ENCODE measurements at places on chromosomes 6 and 20.

DNA sequence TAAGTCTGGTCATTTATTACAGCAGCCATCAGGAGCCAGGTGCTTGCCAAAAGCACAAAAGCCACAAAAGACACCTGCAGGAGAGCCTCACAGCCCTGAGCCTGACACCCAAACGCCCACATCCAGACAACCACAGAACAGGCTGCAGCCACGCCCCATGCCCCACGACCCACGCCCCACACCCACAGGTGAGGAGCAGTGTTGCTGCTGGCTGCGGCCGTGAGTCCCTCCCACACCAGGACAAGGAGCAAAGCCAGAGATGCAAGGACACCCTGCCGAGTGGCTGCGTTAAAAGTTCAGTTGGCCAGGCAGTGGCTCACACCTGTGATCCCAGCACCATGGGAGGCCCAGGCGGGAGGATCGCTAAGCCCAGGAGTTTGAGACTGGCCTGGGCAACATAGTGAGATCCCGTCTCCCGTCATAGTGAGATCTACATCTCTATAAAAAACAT is 43.0 kb downstream of the SLC2A4RG start:
- no peak for DNase-seq

DNA sequence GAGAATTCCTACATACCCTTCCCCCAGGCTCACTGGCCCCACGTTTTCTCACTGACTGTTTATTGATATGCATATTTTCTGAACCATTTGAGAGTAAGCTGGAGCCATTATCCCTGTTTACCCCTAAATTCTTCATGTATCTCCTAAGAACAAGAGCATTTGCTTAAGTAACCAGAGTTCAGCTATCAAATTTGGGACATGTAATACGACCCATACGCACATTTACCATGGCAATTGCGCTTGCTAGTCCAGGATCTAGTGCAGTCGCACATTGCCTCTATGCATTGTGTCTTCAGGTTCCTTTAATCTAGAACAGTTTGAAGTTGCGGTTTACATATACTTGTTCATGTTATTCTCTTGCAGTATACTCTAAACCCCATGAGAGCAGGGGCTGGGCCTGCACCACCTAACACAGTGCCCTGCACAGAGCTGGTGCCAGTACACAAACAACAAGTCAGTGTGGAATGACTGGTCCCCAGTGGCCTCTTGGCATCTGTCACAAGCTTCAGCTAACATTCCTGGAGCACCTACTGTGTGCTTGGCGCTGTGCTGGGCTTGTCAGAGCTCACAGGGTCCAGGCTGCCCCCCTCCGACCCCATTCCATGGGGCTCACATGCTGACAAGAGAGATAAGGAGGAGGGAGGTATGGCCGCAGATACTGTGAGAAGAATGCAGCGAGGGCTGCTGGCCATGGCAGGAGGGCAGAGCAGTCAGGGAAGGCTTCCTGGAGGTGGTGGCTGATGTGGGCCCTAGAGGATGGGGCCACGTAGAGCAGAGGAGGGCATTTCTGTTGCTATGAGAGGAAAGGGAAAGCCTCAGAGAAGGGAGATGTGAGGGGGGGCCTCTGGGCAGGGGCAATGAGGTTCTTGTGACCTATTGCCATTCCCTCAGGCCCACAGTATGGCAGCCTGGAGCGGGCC is 28.1 kb downstream of the SPDEF start:
- no peak for DNase-seq

DNA sequence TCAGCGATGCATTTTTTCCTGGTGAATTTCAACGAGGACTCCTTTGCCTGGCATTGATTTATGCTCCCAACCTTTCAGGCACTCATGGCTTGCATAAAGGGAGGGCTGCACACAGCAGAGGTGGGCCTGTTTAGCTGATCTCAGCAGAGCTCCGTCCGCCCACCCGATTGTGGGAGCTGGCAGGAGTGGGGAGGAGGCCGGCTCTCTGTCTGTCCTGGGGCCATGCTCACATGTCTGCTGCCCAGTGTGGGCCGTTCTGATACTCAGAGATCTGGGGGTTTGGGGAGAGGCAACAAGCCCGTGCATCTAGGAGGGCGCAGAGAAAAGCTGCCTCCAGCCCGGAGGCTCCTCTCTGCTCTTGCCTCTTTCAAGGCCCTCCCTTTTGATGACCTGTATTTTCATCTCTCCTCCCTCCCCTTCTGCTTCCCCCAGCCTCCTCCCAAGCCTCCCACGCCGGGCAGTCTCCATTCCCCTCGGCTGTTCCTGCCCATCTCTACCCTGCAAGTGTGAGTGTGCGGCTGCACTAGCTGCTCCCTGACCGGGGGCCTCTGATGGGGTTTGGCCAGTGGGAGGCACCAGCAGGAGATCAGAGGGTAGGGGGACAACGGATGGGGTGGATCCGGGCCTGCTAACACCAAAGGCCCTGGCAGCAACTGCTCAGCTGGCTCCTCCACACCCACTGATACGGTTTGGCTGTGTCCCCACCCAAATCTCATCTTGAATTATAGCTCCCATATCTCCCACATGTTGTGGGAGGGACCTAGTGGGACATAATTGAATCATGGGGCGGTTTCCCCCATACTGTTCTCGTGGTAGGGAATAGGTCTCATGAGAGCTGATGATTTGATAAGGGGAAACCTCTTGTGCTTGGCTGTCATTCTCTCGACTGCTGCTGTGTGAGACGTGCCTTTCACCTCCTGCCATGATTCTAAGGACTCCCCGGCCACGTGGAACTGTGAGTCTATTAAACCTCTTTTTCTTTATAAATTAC is 39.6 kb upstream of the MLN start:
- DNase-seq, result no peak

DNA sequence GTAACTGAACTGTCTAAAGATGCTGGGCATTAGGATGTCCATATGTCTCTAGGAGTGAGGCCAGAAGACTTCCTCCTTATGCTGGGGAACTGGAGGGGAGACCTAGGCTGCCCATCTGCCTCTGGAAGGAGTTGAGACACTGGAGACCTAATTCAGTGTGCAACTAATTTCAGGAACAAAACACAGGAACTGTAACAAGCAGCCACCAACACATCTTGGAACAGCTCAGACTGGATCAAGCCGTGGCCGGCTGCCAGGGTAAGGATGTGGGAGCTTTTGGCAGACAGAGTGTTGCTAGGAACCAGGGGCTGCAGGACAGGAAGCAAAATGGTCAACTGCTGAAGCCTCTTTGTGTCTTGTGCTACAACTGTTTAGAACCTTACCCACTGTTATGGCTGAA is 16.4 kb upstream of the MAS1 start:
- DNase-seq, result peak; percentile 43

- no peak for DNase-seq
Observed at GRCh38 chr6:79305020-79305419, 70.5 kb upstream of the HMGN3 start.

- no peak for DNase-seq
Observed at GRCh38 chr6:115443825-115444478, 616.7 kb downstream of the FRK start.

DNA sequence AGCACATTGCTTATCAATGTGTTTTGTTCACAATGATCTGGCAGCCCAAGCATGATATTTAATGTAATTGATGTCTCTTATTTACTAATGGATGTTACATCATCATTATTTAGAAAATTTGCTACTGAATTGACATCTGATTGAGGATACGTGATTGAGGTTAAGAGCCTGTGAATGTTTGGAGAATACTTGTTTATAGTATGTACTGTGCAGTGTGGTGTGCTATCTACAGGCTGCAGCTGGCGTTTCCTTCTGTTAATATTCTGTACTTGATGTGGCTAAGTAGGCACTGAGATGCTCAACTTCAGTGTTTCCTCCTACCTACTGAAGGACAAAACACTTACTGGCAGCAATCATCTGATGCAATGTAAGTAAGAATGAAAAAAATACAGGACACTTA is 709.6 kb upstream of the FLRT3 start:
- no peak for DNase-seq

DNA sequence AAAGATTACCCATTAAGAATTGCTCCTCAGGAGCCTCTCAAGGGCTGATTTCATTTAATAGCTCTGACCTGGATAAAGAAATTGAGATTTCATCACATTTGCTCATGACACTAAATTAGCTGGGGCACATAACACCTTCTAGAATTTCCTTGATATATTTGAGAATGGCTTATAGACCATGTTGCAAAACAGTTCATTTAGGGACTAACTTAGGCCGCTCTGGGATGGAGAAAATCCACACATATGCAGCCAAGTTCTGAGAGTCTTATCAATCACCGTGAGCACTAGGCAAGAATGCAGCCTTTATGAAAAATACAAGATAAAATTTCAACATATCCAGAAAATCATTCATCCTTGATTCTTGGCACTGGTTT is 91.0 kb upstream of the MCHR2 start:
- DNase-seq, result no peak

DNA sequence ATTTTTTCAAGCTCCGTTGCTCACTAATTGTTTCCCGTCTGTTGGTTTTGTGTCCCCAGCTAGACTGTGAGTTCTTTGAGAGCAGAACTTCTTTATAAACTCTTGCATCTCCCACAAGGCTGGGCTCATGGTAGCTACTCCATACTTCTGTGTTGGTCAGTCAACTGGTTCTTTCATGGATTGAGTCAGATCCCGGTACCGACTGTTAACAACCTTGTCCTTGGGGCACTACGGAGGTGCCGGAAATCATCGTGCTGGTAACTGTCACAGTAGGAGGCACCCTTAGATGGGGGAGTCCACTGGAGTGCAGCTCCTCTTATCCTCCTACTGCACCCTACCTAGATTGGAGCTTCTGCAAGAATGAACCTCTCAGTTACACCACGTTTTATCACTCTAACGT is 8.6 kb upstream of the STX16 start:
- DNase-seq, result no peak

GRCh38 chr6:56223995-56224394 is 23.4 kb downstream of the COL21A1 start:
- DNase-seq, result no peak

- DNase-seq, result no peak
Observed at GRCh38 chr20:2760297-2760951, 40.0 kb downstream of the CPXM1 start.

- no peak for DNase-seq
Observed at GRCh38 chr6:85996034-85996375, 353.3 kb upstream of the SYNCRIP start.

DNA sequence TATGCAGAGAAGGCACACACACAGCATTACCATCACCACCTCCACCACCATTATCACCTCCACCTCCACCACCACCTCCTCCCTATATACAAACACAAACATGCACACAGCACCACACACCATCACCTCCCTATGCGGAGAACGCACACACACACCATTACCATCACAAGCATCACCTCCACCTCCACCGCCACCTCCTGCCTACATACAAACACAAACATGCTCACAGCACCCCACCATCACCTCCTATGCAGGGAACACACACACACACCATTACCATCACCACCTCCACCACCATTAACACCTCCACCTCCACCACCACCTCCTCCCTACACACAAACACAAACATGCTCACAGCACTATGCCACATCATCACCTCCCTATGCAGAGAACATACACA is 236.5 kb upstream of the AFDN start:
- no peak for DNase-seq

DNA sequence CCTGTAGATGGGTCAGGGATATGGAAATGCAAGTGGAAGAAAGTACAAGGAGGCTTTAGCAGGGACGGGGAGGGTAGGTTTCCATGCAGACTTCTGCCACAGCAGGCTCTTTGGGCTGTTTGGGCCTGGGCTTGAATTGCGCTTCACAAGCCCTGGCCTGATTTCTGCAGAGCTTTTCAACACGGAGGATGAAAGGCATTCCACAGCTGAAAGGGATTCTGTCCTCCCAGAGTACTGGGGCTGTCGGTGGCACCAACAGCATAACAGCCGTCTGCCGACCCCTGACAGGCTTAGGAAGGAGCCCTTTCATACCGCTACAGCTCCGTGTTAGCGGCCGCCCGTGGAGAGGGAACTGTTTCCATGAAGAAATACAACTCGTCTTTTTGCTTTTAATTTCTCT is 22.9 kb upstream of the TBC1D7 start:
- no peak for DNase-seq

DNA sequence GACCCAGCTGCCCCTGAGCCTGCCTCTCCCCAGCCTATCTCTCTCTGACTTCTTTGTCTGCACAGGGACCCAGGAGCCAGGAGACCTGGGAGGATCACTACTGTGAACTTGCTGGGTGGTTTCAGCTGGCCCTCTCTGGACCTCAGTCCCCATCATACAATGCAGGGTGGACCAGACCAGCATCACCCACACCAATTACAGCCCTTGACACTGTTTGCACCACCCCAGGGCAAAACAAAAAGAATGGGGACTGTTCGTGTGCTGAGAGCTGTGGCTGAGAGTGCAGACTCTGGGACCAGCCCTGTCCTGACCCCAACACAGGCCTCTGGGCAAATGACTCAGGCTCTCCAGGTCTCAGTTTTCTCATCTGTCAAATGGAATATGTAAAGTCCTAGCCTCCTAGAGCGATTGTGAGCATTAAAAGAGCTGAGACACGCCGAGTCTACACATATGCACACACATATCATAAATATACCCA is 25.4 kb downstream of the PTGIS start:
- DNase-seq, result no peak

DNA sequence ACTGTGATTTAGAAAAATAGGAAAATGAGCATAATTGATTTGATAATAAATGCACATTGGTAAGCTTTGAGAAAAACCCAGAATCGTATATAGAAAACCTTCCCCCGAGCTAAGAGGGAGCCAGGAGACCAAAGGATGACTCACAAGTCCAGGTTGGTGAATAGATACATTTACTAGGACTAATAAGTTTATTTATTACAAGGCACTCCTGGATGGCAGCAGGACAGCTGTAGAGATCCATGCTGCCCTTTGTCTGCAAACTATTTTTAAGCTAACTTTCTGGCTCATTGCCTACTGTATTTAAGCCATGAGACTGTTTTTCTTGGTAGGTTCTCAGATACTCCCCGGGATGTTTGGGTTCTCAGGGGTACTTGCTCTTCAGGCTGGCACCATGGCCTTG is 13.4 kb downstream of the CASP8AP2 start:
- DNase-seq, result peak; percentile 37

DNA sequence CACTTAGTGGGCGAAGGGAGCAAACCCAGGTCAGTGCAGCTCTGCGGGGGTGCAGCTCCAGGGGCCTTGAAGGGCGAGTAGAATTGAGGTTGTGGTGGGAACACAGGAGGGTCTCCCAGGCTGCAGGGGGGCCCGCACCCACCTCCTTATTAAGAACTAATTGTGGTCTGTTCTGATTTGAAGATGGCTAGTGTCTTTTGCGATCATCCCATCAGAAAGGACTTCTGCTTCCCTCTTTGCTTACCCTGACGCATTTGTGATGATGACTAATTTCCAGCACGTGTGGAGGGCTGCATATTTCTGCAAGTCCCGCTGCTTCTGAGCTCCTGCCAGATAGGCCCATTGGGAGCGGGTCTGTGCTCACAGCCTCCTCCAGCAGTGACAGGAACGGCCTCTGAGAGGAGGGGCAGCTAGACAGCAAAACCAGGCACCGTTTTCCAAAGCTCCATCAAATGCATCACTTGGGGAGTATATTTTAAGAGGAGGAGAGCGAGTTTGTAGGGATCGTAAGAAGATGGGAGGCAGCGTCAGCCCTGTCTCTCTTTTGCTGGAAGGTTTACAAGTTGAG is 268.9 kb downstream of the CDH4 start:
- DNase-seq, result no peak

- DNase-seq, result no peak
Observed at GRCh38 chr6:114200891-114201290, 141.9 kb downstream of the HS3ST5 start.

GRCh38 chr6:31079656-31080261 is 32.6 kb downstream of the C6orf15 start:
- no peak for DNase-seq

GRCh38 chr6:8539453-8539852 is 104.1 kb upstream of the SLC35B3 start:
- no peak for DNase-seq

- DNase-seq, result peak; percentile 27
Observed at GRCh38 chr6:7341989-7342742, 29.2 kb upstream of the SSR1 start.

- no peak for DNase-seq
Observed at GRCh38 chr20:52372169-52372568, 180.6 kb upstream of the ZFP64 start.

Data from DMS 273 treated with DMSO at 0.1 percent for 48 hours (cell line).